Fibroblast of villous mesenchyme (primary cell): ENCODE measurements at places on chromosomes 4 and X.
A peak's percentile ranks its signal among the peaks of the same experiment; 100 is the strongest.

- peak; percentile 45 for DNase-seq
Measured at GRCh38 chrX:54171527-54172250, 11.4 kb downstream of the FAM120C start.

GRCh38 chr4:16140879-16141249 is 57.0 kb upstream of the PROM1 start:
- peak; percentile 90 for DNase-seq

DNA sequence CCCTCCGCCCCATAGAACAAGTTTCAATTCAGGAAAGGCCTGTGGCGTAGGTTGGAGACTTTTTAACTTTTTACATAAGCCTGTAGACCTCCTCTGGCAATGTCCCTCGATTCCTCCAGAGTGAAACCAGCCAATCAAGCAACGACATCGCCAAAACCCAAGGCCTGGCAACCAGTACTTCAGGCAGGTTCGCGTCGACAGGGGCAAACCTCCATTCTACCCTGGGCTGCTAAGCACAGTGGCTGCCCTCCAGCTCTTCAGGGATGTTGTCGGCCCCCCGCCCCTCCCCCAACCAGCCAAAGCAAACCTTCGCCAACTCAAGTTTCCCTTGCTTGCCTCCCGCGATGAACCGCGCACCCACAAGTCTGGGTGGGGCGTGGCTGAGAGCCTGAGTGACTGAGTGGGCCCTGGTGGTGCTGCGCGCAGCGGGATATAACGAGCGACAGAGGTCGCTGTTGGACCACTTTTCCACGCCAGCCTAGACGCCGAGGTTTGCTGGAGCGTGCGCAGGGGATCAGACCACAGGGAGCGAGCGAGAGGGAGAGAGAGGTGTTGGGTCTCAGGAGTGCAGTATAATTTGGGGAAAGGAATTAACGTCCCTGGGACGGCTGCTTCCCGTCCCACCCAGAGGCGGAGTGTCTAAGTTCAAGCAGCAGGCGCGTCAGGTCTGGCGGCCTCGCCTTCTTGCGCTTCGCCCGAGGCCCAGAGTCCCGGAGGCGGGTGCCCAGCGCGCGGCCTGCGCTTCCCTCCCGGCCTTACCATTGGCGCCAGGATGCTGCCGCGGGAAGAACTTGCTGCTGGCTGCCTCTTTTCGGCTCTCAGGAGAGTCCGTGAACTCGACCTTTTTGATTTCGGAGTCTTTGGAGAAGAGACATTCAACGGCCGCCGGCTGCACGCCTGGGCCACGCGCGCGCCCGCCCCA is 9.0 kb upstream of the PITX2 start:
- DNase-seq, result peak; percentile 97

DNA sequence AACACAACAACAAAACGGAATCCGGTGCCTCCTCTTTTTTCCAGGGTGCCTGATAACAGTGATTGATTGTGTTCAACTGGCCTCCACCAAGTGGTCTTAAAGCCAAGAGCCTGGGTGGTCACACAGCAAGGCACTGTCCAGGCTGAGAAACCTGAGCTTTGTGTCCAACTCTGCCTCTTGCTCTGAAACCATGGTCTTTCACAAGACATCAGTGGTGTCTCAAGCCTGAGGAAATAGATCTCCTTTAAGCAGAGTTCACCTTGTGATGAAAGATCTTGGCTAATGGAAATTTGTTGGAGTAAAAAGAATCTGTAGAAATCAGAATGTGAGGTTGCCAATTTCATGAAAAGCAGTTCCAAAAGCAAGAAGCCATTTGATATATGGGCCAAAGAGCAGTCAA is 47.3 kb upstream of the ACSL1 start:
- DNase-seq, result no peak

- DNase-seq, result no peak
Measured at GRCh38 chrX:129161108-129161507, 362.2 kb downstream of the SMARCA1 start.

DNA sequence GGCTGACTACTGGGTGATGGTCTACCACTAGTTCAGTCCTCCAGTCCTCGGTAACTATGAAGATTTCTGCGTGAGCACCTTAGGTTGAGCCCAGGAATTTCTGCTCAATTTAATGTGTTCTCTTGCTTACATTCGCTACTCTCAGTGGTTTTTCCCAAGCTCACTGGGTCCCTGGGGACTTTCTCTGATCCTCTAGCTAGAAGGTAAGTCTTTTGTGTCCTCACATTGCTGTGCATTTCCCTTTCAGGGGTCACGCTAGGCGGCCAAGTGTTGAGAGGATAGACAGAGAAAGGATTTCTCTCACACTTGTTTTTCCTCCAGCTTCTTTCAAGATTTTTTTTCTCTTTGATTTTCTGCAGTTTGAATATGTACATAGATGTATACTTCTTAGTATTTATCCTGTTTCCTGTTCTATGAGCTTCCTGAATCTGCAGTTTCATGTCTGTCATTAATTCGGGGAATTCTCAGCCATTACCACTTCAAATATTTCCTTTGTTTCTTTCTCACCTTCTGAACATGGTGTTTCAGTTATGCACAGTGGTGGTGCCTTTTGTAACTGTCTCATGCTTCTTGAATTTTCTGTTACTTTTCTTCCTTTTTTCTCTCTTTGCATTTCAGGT is 17.5 kb downstream of the MAGEA9 start:
- no peak for DNase-seq

GRCh38 chrX:48720577-48721250 is 24.2 kb downstream of the SUV39H1 start:
- no peak for DNase-seq

- no peak for DNase-seq
Measured at GRCh38 chrX:71910986-71911730, 513 bp downstream of the NHSL2 start.

GRCh38 chr4:73539386-73539785 is 57.8 kb downstream of the AFM start:
- DNase-seq, result peak; percentile 3

DNA sequence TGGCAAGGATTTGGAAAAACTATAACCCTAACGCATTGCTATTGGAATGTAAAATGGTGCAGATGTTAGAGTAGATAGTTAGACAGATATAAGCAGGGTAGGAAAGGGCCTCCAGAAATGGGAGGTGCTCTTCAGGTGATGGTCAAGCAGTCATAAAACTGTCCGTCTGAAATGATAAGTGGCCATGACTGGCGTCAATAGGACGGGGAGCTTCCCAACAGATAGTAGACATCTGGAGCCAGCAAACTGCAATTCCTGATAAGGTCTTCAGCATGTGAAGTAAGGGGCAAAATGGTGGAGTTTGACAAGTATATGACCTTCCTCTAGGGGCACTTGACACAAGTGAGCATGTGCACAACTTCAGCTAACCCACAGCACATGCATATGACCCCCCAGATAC is 250.4 kb downstream of the MAGEB5 start:
- DNase-seq, result no peak

GRCh38 chrX:153773741-153774575 is 6.9 kb upstream of the SRPK3 start:
- no peak for DNase-seq
